Activated CD4-positive, alpha-beta T cell treated with anti-CD3 and anti-CD28 coated beads for 48 hours (primary cell): ENCODE measurements at places on chromosomes 12 and 14.

- DNase-seq = no peak
These were observed 255.6 kb downstream of the ERC1 start for GRCh38 chr12:1246637-1247036.

- DNase-seq = no peak
These were observed 709.1 kb downstream of the DIO2 start for GRCh38 chr14:79502136-79502750.

GRCh38 chr12:53624956-53625355 is 1.2 kb downstream of the ATF7 start:
- DNase-seq = no peak

- no peak for DNase-seq
These were observed 546.2 kb upstream of the FOXG1 start for GRCh38 chr14:28220391-28220790.

DNA sequence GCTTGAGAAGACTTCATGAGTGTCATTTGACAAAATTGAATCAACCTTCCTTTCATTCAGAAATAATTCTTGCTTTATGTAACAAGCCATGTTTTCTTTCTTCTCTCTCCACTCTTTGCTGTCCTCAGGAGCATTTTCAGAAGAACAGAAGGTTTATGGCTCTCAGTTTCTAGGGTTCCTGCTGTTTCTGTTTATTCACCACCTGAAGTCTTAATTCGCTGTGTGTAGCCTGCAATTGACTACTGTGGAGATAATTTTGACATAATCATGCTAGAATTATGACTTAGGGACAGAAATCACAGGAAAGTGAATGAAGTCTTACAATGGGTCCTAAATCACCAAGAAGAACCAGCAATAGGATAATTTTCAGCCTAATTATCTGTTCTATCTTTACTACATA is 7.2 kb upstream of the PLEKHG7 start:
- no peak for DNase-seq

- no peak for DNase-seq
These were observed 862 bp downstream of the CRIP2 start for GRCh38 chr14:105475269-105476096.

GRCh38 chr12:109539508-109539907 is 33.8 kb downstream of the MMAB start:
- no peak for DNase-seq

- DNase-seq = no peak
These were observed 24.8 kb upstream of the SLC6A15 start for GRCh38 chr12:84937415-84937814.

DNA sequence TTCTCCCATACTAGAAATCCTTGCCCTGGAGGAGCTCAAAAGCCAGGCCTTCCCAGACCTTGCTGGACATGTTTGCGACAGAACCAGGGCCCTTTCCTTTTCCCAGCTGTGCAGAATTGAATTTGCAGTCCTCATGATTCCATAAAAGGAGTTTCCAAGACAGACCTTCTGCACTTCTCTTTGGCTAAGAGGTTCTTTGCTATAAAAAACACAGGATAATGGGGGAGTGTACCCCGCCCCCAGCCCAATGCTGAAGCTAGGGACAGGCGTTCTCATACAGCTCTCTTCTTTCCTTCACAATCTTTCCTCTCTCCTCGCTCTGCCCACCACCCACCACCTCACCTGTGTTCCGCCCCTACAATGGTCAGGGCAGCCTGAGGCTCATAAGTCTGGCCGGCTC is 172.3 kb upstream of the FKBP4 start:
- no peak for DNase-seq

DNA sequence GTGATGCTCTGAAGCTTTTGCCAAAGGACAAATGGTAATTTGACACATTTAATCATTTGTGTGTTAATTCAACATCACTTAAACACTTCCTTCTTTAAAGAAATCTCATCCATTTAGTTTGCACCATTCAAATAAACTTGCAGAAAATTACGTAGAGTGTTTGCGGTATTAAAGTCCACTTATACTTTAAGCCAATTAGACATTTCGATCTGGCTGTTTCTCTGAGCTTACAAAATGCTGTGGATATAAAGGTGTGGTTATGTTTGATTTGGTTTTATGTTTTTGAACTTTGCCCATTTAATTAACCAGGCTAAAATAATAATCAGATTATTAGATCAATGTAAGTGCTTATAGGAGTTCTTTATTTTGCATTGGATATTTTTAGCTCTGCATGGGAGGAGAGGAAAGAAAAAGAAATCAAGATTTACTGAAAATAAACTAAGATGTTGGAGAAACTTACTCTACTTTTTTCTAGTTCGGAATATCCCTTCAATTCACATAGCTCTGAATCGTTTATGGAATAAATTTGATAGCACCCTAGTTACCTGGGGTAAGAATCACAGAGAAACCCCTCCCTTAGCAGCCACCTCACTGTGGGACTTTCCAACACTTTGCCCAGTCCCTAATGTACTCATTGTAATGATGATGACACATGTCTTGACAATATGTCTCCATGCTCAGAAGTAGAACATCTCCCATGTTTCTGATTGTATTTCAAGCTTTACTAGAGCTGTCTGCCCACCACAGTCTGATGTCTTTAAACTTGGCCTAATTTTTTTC is 268.0 kb downstream of the BTG1 start:
- peak; percentile 32 for DNase-seq

- DNase-seq = peak; percentile 71
These were observed 6.0 kb downstream of the GAPDH start for GRCh38 chr12:6540181-6540877.

- peak; percentile 74 for DNase-seq
These were observed 48.3 kb downstream of the TTLL5 start for GRCh38 chr14:75709207-75709812.

DNA sequence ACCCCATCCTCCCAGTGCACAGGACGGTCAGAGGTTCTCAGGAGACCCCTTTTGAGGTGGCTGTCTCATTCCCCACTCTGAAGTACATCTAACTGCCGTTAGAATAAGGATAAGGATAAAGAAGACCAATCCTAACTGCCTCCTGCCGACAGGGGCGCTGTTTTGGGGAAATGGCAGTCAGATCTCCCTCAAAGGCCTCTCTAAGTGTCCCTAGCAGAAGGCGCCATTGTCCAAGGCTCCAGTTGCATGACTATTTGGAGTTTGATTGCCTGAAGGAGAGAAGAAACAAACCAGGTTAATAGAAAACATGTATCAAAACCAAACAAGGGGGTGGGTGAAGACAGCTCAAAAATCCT is 29.1 kb upstream of the KLRB1 start:
- DNase-seq = peak; percentile 23

DNA sequence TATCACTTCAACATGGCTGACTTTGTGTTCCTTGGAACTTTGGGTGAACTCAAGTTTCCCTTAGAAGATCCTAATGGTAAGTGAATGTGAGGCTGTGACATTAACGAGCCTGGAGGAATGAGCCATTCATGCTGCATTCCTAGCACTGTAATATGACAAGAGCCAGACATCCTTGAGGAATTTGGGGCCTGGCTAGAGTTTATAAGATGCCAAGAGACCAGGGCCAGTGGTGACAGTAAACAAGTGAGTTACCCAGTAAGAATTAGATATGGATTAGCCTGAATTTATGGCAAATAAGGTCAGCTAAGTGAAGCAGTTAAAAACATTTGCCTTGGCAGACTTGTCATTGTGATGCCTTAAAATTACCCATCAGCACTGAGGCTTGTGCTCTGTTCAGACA is 232.4 kb downstream of the AKAP6 start:
- no peak for DNase-seq

DNA sequence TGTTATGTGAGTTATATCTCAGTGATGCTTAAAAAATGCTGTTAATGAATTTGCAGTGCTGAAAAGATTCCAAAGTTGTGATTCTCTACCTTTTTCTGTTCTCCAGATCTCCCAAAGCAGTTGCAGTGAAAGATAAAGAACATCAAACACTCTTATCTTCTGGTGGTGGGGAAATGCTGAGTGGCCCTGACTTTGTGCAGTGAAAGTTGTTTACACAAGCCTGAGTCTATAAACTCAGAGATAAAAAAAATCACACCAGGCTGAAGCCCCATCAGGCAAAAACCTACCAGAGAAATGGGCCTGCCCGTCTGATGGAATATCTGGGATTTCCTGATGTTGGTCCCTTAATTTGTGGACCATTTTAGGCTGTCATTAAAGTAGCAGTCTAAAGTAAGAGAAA is 46.1 kb downstream of the RASSF3 start:
- no peak for DNase-seq

- DNase-seq = no peak
These were observed 637.9 kb downstream of the MED13L start for GRCh38 chr12:115639648-115640012.

DNA sequence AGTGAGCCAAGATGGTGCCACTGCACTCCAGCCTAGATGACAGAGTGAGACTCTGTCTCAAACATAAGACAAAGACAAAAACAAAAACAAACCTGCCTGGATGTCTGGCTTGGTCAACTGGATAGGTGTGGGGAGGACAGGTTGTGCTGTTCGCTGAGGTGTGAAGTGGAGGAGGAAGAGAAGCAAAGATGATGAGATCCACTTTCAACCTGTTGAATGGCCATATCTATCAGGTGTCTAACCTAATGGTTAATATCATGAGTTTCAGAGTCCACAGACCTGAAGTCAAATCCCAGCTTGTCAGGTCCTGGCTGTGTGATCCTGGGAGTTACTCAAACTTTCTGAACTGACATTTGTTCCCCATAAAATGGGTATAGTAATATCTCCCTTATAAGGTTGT is 9.7 kb upstream of the CCDC177 start:
- DNase-seq = no peak

DNA sequence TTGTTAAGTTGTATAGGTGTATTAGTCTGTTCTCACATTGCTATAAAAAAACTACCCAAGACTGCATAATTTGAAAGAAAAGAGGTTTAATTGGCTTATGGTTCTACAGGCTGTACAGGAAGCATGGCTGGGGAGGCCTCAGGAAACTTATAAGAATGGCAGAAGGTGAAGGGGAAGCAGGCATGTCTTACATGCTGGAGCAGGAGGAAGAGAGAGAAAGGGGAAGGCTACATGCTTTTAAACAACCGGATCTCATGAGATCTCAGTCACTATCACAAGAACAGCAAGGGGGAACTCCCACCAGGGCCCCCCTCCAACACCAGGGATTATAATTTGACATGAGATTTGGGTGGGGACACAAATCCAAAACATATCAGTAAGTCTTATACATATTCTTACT is 60.5 kb upstream of the OR10AD1 start:
- no peak for DNase-seq

DNA sequence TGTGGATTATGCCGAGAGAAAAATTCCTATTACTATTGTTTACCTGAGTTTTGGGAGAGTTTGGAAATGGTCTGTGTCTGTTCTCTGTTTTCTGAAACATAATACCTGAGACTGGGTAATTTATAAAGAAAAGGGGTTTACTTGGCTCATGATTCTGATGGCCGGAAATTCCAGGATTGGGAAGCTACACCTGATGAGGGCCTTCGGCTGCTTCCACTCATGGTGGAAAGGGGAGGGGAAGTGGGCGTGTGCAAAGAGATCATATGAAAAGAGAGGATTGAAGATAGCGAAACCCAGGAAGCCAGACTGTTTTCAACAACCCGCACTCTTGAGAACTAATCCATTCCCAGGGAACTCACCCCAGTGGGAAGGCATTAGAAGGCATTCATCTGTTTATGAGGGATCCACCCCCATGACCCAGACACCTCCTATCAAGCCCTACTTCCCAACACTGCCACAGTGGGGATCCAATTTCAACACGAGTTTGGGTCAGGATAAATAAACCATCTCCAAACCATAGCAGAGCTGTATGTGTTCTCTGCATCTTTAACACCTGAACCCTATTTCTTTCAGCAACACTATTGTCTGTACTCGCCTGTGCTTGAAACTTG is 51.1 kb downstream of the APAF1 start:
- DNase-seq = no peak

DNA sequence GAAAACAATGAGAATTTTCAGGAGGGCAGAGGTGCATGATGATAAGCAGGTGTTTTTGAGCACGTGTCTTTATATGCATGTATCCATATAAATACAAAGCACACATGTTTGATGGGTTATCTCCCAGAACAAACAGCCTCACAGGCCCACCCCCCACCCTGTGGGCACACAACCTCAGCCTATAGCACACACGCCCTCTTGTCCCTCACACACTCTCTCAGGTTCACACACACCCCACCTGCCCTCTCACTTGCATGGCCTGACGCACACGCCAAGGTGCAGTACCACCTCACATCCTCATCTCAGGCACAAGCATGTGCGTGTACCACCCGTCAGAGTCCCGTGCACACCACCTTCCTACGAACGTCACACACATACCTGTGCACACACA is 8.6 kb upstream of the KRT8 start:
- no peak for DNase-seq

DNA sequence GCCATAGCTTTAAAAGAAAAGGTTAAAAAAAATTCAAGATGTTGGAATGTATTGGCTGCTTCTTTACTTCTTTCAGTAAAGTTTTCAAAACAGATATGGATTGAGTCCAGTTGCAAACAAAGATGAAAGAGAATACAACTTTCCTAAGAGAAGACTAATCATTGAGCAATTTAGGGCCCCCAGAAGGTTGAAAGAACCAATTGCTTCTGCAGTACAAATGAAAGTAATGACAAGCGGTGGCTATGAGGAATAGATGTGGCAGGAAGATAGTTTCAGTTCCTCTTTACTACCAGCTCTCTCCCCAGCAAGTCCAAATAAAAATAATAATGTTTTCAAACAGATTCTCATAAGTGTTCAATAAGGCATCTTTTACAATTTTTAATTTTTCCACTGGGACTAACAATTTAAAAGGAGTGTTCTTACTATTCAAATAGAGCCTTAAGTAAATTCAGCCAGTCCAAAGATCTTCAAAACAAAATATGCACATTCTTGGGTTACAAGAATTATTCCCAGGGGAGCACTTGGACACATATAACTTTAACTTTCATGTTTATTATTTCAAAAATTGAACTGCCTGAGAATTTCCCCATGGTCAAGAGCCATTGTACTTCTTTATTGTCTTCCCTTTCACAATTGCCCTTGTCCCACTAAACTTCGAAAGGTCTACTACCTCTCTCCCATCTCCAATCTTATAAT is 62.3 kb upstream of the PPP1R12A start:
- DNase-seq = no peak

GRCh38 chr12:104218935-104219334 is 3.4 kb downstream of the TXNRD1 start:
- no peak for DNase-seq

DNA sequence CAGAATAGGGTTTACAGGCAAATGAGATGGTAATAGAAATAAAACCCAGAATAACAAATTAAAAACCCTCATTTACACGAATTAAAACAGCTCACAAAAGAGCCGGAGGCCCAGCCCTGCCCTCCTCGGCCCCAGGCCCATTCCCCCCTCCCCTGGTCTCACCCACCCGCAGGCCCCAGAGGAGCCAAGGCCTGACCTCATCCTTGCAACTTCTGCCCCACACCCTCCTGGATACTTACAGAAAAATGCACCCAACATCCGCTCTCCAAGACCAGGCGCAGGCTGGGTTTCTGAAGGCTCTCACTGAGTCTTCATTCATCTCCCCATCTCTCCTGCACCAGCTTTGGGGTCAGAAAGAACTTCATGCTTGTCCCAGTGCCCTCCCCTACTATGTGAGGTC is 16.2 kb upstream of the VSX2 start:
- DNase-seq = no peak

- no peak for DNase-seq
These were observed 1.7 kb upstream of the TMPO start for GRCh38 chr12:98513379-98514322.
